ENCODE measurements at places on chromosomes 13 and 19.

DNA sequence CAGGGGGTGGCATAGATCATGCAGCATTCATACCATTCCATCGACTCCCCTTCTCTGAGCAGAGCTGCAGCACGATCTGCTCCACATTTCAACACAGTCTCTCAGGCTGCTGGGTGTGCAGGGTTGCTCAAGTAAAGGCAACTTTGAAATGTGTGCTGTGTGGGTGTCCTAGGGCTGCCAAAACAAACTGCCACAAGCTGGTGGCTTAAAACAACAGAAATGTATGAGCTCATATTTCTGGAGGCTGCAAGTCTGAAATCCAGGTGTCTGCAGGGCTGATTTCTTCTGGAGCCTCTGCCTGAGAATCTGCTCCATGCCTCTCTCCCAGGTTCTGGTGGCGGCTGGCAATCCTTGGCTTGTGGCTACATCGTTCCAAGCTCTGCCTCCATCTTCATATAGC lies 63.7 kb upstream of the WDFY2 start:
- DNase-seq: no peak

- no peak for DNase-seq
Observed at GRCh38 chr13:45303026-45303425, 38.0 kb downstream of the TPT1 start.

GRCh38 chr19:12194827-12195731 lies 32.2 kb downstream of the ZNF136 start:
- peak; percentile 36 for DNase-seq

DNA sequence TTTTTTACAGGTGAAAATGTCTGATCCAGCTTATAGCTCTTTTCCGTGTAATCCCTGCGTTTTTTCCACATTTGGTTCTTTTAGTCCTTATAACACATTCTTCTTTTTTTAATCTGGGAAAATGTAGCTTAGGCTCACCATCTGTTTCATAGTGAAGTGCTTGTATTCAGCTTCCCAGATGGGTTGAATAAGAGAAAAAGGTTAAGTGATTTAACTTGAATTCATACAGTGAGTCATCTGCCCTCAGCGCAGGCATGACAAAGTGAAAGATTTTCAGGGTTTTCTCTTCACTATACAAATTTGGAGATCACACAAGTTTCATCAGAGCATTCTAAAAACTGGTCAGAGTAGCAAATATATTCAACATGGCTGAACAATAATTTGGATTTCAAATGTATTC lies 224.8 kb downstream of the SPRY2 start:
- no peak for DNase-seq

DNA sequence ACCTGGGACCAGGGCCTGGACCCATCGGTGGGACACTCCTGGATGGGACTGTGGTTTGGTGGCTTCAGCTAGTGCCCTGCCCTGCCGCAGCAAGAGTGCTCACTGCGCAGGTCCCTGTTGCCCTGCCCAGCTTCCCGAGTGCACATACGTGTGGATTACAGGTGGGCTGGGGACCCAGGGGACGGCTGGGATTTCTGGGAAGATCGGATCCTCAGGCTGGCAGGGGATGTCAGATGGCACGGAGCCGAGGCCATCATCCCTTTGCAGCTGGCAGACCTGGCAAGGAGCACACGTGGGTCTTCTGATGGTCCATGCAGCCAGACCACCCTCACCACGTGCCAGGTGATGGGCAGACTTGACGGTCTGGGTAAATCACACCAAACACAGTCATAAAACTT lies 69.3 kb downstream of the CHST8 start:
- DNase-seq: no peak

DNA sequence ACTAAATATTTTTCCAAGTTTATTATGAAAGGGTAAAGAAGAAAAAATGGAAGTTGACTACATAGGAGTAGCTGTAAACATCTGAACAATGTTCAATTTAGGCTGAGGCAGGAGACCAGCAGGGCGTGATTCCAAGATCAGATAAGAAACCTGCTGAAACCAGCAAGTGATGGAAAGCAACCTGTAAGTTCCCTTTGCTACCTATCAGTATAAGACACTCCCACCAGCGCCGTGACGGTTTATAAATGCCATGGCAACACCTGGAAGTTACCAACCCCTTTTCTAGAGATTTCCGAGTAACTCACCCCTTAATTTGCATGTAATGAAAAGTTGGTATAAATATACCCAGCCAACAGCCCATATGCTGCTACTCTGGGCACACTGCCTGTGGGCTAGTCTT lies 1.1 kb upstream of the ZNF45 start:
- DNase-seq: no peak

GRCh38 chr19:55112246-55112776 lies 5.1 kb downstream of the PPP1R12C start:
- DNase-seq: no peak

GRCh38 chr13:22517544-22517943 lies 663.2 kb upstream of the SGCG start:
- DNase-seq: no peak

DNA sequence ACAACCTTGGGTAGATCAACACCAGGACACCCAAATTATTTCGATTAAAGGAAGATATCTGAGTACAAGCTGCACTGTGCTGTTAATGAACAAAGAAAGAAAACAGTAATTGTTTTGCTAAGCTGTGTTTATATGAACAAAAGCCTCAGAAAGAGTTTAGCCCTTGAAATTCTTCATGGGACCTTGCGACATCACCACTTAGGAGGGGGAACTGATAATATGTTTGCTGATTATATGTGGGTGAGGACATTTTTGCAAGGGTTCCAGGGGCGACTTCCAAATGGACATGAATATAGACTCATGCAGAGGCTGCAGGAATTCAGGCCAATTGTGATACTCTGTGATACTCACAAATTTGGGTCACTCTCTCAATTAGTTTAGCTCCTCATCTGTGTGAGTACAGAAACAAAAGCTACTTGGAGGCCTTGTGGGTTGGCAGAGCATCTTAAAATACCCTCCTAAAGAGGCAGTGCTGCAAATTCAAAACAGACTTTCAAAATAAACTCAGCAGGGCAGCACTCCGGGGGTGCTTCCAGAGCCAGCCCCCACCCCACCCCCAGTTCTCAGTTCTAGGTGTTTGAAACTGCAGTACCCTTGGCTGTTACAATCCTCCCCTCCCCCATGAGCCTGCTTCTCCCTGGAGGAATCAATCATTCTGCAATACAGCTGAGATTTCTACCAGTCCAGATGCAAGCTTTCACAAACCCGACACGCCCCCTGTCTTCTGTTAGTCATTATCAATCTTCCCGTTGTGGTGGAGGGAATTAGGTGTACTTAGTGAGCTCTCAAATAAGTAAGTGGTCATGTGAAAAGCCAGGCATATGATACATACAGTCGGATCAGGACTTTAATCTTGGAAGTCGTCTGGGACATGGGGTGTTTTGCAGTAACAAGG lies 97.0 kb upstream of the MBNL2 start:
- DNase-seq: no peak

- DNase-seq: no peak
Observed at GRCh38 chr19:1270213-1270853, 1.2 kb downstream of the CIRBP start.

DNA sequence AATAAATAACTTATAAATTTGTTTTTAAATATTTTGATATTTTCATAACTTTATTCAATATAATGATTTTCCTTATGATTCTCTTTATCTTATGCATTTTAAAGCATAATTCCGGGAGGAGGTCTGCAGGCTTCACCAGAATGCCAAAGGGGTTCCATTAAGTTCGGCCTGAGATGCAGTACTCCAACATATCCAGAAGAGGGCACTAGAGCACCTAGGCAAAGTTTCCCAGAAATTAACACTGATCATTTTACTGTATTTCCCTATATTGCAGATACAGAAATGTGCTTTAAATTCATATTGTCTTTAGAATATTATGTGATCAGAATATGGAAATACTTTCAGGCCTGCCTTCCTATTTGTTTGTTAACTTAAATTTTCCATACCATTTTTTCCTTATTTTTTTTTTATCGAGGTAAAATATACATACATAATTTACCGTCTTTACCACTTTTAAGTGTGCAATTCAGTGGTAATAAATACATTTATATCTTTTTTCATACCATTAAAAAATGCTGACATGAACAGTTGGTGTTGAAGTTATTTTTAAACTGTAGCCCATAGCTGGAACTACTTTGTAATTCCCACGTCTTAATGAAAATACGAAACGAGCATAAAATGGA lies 58.9 kb upstream of the TM9SF2 start:
- DNase-seq: no peak

GRCh38 chr19:48171710-48172109 lies 1.2 kb downstream of the ZSWIM9 start:
- DNase-seq: no peak

DNA sequence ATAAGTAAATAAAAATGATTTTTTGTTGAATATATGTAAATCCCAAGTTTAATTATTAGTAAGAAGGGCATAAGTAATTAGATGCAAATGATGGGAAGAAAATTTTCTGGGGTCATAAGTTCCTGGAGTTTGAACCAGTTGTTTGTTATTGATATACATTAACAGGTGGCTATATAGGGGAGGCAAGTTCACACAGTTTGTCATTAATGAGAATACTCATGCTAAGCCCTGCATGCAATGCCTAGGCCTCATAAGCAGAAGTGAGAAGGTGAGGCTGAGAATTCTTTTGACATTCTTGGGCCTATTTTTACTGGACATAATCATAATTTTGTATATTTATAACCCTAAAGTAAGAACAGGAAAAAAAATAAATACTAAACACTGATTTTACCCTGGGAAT lies 1210.7 kb upstream of the PCDH9 start:
- no peak for DNase-seq

DNA sequence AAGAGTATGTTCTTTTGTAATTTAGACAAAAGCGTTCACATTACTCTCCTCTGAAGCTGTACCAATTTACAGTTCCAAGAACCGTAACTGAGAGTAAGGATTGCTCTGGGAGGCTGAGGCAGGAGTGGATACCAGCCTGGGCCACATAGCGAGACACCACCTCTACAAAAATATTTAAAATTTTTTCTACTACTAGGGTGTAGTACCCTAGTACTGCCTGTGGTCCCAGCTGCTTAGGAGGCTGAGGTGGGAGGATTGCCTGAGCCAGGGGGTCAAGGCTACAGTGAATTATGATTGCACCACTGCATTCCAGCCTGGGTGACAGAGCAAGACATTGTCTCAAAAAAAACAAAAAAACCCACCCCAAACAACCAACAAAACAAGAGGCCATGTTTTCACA lies 12.1 kb upstream of the CYP2A6 start:
- DNase-seq: no peak

GRCh38 chr19:7595466-7596133 lies at the start of gene CAMSAP3:
TSS of gene CAMSAP3 (plus strand) at chr19:7595863. CDS start at chr19:7596003, 140 bp downstream.
- no peak for DNase-seq

DNA sequence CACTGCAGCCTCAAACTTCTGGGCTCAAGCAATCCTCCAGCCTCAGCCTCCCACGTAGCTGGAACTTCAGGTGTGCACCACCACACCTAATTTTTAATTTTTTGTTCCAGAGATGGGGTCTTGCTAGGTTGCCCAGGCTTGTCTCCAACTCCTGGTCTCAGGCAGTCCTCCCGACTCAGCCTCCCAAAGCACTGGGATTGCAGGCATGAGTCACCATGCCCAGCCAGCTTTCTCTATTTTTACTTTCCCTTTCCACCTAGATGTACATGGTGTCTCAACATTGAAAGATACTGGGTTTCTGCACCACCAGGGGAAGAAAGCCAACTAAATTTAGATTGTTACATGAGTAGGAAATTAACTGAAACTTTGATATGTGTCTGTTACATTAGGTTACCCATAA lies 13.8 kb upstream of the ZNF846 start:
- no peak for DNase-seq

DNA sequence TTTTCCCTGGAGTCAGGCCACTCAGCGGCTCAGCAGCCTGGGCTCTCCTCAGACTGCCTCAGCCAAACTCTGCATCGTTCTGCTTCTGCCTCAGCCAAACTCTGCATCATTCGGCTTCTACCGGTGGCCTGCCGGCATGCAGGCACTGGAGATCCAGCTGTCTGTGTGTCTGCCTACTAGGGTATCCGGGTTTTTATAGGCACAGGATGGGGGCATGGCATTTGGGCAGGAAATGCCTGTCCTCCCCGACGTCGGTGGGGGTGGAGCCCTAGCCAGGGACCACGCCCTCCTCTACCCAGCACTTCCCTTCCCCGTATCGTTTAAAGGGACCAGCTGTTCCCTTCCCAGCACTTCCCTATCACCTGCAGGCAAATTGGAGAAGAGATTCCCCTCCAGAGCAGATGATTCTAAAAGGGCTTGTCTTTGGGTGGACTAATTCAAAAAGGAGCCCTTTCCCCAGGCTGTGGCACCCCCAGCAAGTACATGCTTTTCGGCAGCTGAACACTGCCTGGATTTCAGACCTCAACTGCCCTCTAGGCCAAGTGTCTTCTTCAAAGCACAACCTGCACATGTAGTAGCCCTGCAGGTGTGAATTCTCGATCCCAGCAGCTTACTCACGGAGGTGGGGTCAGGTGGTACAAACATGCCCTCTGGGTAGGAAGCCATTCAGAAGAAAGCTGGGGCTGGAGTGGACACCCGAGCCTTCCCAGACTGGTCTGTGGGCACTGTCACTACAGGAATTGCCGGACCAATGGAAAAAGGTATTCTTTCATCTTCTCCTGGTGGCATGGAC lies 25.4 kb upstream of the GPR12 start:
- peak; percentile 7 for DNase-seq

- no peak for DNase-seq
Observed at GRCh38 chr13:113508521-113509254, 18.2 kb upstream of the DCUN1D2 start.

GRCh38 chr19:36257520-36257876 lies 42.6 kb downstream of the ZNF146 start:
- DNase-seq: no peak

GRCh38 chr19:32630338-32630737 lies 44.6 kb downstream of the ANKRD27 start:
- DNase-seq: no peak

- DNase-seq: no peak
Observed at GRCh38 chr19:39078436-39079200, 5.5 kb upstream of the ACP7 start.

DNA sequence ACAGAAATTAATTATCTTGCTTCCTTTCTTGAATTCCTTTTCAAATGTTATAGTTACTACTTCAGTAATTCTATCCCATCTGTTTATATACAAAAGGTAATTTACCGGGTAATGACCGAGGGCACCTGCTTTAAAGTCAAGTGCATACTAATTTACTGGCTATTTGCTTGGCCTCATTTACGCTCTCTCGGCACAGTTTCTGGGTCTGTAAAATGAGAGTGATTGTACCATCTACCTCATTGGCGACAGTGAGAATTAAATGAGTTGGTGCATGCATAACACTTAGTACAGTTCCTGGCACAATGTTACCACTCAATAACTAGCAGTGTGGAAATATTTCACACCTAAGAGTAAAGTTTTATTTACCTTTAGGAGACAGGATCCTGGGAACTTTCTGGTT lies 111.6 kb downstream of the GGACT start:
- DNase-seq: no peak

All from activated CD4-positive, CD25-positive, alpha-beta regulatory T cell (primary cell).